Activated CD8-positive, alpha-beta T cell treated with anti-CD3 and anti-CD28 coated beads for 36 hours (primary cell): ENCODE measurements at places on chromosomes 12 and 14.

GRCh38 chr12:102095677-102096263 is 24.1 kb downstream of the NUP37 start:
- no peaks in the 10 kb centered on the region for H3K27me3 ChIP-seq
- H3K4me3 ChIP-seq, result no peak overlapping the region
- no peak overlapping the region for H3K27ac ChIP-seq
- H3K36me3 ChIP-seq, result peaks cover 29% of the 10 kb centered on the region
- DNase-seq, result no peak

- no peak overlapping the region for H3K27ac ChIP-seq
- no peaks in the 10 kb centered on the region for H3K36me3 ChIP-seq
- H3K4me3 ChIP-seq, result no peak overlapping the region
- no peak for DNase-seq
Measured at GRCh38 chr12:100716945-100717732, 77.4 kb upstream of the ANO4 start.

- H3K4me1 ChIP-seq, result no peaks in the 10 kb centered on the region
- no peaks in the 10 kb centered on the region for H3K36me3 ChIP-seq
- H3K27ac ChIP-seq, result no peak overlapping the region
- H3K4me3 ChIP-seq, result no peak overlapping the region
- H3K27me3 ChIP-seq, result peaks cover 7% of the 10 kb centered on the region
Measured at GRCh38 chr12:63918800-63919300, 74.3 kb downstream of the SRGAP1 start.

DNA sequence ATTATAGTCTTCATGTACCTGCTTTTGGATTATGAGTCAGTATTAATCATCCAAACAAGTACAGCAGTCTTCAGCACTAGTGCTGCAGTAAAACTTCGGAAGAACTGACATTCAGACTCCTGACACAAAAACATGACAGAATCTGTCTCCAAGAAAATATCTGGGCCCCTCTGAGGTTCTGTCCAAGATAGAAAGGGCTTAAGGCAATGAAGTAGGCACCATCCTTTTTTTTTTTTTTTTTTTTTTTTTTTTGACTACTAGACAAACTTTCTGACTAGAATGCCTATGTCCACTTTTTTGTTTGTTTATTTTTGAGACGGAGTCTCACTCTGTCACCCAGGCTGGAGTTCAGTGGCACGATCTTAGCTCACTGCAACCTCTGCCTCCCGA is 112.5 kb downstream of the MED13L start:
- H3K27ac ChIP-seq, result peak overlapping the region; percentile 66
- no peak overlapping the region for H3K4me3 ChIP-seq
- H3K4me1 ChIP-seq, result peaks cover 45% of the 10 kb centered on the region
- no peak for DNase-seq
- no peaks in the 10 kb centered on the region for H3K27me3 ChIP-seq

GRCh38 chr12:60195483-60195882 is 599.7 kb downstream of the SLC16A7 start:
- no peak overlapping the region for H3K27ac ChIP-seq
- DNase-seq, result no peak

GRCh38 chr12:70719672-70720420 is 82.6 kb upstream of the PTPRB start:
- no peaks in the 10 kb centered on the region for H3K36me3 ChIP-seq
- H3K27me3 ChIP-seq, result peaks cover 3% of the 10 kb centered on the region
- peak; percentile 45 for DNase-seq

DNA sequence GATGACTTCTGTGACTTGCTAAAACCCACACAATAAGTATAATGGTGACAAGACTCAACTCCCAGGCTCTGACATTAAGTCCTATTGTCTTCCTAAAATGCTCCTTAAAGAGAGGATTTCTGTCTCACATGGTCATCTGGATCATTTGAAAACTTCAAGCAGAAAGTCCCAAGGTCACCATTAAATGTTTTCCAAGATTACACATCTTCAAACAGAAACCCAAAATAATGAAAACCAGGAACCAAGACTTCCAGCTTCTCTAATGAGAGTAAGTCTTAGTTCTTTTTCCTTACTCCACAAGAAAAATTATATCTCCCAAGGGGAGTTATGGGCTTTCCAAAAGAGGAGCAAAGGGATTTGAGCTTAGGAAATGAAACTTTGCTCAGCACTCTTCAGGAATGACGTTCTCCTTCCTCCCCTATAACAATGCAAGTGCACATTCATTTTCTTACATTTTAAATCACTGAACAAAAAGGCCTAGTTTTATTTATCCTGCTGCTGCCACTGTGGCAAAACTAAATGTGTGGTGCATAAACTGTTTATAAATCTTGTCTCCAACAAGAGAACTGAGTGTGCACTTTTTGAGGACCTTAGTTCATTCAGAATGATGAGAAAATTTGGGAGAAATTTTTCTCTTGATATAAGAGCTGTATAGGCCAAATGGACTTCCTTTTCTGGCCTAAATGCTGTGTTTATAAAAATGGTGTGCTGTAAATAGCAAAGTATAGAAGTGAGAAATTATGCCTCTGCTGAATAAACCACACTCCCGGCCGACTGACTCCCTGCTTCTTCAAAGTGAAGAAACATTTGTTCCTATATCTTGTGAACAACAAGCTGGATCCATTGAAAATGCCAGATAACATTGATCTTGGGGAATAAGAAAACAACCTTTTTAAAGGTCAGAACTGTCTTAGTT is 148.4 kb upstream of the PLEKHG7 start:
- H3K27ac ChIP-seq, result peak overlapping the region; percentile 65
- H3K4me3 ChIP-seq, result no peak overlapping the region
- no peaks in the 10 kb centered on the region for H3K27me3 ChIP-seq
- no peak for DNase-seq

DNA sequence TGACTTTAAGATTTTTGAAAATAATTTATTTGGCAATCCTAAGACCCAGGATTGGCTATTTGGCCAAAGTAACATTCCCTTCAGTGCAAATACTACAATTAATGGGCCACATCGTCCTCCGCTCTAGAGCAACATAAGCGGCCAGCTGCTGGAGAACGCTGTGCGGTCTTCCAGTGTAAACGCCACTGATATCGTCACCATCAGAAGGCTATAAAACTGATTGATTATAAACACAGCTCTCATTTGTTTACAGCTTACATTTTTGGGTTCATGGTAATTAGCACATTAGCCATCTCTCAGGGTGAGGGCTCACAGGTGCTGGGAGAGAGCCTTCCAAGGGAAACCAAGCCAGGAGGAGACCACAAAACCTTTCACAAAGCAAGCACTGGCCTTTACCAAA is 130.1 kb upstream of the BMP4 start:
- no peak overlapping the region for H3K4me3 ChIP-seq
- H3K27me3 ChIP-seq, result no peaks in the 10 kb centered on the region
- no peaks in the 10 kb centered on the region for H3K36me3 ChIP-seq
- no peaks in the 10 kb centered on the region for H3K4me1 ChIP-seq
- DNase-seq, result no peak
- no peak overlapping the region for H3K27ac ChIP-seq

GRCh38 chr12:102426599-102427542 is 53.5 kb downstream of the IGF1 start:
- H3K36me3 ChIP-seq, result no peaks in the 10 kb centered on the region
- no peak for DNase-seq
- peaks cover 14% of the 10 kb centered on the region for H3K27me3 ChIP-seq
- H3K4me3 ChIP-seq, result no peak overlapping the region
- H3K27ac ChIP-seq, result no peak overlapping the region

GRCh38 chr12:53497461-53497860 is 1.8 kb downstream of the MAP3K12 start:
- peaks cover 40% of the 10 kb centered on the region for H3K4me1 ChIP-seq
- no peak for DNase-seq
- no peak overlapping the region for H3K27ac ChIP-seq
- no peaks in the 10 kb centered on the region for H3K36me3 ChIP-seq
- H3K27me3 ChIP-seq, result no peaks in the 10 kb centered on the region

DNA sequence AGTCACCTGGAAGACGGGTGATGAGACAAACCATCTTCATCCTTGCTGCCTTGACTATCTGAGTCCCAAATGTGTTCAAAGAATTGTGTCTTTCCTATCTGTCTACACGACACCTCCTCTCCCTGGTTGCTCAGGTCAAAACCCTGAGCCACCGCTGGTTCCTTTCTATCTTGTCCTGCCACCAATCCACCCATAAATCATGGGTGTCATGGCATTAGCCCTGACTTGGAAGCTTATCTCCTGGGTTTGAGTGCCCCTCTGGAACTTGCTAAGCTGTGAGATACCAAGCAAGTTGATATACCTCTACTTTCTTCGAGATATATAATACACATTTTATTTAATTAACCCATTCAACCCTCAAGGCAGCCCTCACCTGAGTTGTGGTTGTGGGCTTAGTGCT is 57.9 kb downstream of the ASCL4 start:
- no peak for DNase-seq
- H3K27ac ChIP-seq, result no peak overlapping the region
- peaks cover 29% of the 10 kb centered on the region for H3K27me3 ChIP-seq
- no peaks in the 10 kb centered on the region for H3K36me3 ChIP-seq
- no peaks in the 10 kb centered on the region for H3K4me1 ChIP-seq

DNA sequence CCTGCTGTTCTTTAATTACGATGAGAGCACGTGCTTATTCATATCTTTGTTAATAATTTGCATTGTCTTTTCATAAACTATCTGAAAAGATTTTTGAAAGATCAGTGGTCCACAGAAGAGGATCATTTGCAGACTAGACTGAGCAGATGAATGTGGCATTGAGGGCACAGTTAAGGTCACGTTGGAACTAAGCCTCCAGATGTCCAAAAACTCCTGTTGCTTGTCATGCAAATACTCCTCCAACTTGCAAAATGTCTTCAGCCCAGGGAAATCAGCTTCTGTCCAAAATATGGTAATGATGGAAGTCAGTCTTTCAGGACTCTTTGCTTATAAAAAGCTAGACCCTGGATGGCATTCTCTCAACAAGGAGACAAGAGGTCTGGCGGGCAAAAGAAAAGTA is 201.6 kb upstream of the TMEM260 start:
- H3K36me3 ChIP-seq, result peaks cover under 1% of the 10 kb centered on the region
- H3K27me3 ChIP-seq, result no peaks in the 10 kb centered on the region

DNA sequence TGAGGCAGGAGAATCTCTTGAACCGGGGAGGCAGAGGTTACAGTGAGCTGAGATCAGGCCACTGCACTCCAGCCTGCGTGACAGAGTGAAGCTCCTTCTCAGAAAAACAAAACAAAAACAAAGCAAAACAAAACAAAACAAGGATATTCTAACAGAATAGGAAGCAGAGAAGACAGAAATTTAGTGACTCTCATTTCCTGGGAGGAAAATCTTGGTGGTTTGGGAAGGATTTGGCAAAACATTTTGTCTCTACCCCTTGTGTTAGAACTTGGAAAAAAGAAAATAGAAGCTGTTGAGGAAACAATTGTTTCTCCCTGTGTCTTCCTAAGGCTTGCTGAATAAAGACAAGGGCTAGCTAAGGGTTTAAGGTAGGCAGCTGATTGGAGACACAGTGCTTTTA is 79.7 kb upstream of the PTPRR start:
- H3K4me1 ChIP-seq, result no peaks in the 10 kb centered on the region
- H3K27me3 ChIP-seq, result no peaks in the 10 kb centered on the region
- H3K27ac ChIP-seq, result no peak overlapping the region
- H3K36me3 ChIP-seq, result no peaks in the 10 kb centered on the region
- no peak for DNase-seq
- no peak overlapping the region for H3K4me3 ChIP-seq

- peaks cover 85% of the 10 kb centered on the region for H3K36me3 ChIP-seq
- peaks cover 84% of the 10 kb centered on the region for H3K4me1 ChIP-seq
- H3K4me3 ChIP-seq, result peak overlapping the region; percentile 79
- no peaks in the 10 kb centered on the region for H3K27me3 ChIP-seq
Measured at GRCh38 chr12:47808574-47809365, 10.9 kb downstream of the HDAC7 start.

- H3K4me1 ChIP-seq, result peaks cover 1% of the 10 kb centered on the region
- no peak overlapping the region for H3K27ac ChIP-seq
- no peaks in the 10 kb centered on the region for H3K36me3 ChIP-seq
- peaks cover 41% of the 10 kb centered on the region for H3K27me3 ChIP-seq
- no peak overlapping the region for H3K4me3 ChIP-seq
- no peak for DNase-seq
Measured at GRCh38 chr14:103213331-103213730, 90.1 kb downstream of the TNFAIP2 start.
